ENCODE measurements at places on chromosomes 1 and 21.

DNA sequence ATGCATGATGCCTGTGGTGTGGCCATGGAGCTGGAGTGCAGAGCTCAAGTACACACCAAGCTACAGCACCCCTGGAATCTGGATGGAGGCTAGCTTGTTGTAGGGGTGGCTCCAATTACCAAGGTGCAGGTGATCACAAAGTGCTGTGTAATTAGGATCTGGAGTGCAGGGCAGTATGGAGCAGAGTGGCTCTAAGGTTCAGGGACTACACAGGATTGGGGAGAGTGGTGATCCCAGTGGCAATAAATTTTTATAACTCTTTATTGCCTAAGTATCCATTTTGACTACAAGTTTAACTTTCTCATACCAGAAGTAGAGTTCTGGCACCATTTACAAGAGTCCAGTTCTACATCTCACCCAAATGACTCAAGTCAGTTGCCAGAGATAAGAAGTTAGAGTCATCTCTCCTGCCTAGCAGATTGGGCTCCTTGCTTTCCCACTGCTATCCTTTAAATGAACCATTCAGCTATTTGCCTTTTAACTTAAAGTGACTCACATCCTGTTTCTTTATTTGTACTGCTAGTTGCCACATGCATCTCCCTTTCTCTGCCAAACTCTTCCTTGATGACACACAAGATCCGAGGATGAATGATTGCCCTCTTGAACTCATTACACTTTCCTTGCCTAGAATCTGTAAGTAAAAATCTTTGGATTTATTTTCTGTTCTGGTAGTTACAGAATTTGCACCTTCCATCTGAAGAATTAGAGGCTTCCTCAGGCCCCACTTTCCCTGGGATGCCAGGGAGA lies 427.2 kb downstream of the KCNT2 start:
- DNase-seq: no peak

GRCh38 chr1:22868331-22868730 lies 104.3 kb downstream of the LACTBL1 start:
- no peak for DNase-seq

GRCh38 chr1:53945183-53945432 lies 391 bp downstream of the IFT25 start:
- DNase-seq: no peak

- DNase-seq: no peak
Observed at GRCh38 chr1:45953934-45954847, 150.8 kb downstream of the MAST2 start.

- no peak for DNase-seq
Observed at GRCh38 chr1:78277253-78277652, 213.5 kb upstream of the PTGFR start.

GRCh38 chr1:110120960-110121561 lies 8.8 kb downstream of the UBL4B start:
- no peak for DNase-seq

DNA sequence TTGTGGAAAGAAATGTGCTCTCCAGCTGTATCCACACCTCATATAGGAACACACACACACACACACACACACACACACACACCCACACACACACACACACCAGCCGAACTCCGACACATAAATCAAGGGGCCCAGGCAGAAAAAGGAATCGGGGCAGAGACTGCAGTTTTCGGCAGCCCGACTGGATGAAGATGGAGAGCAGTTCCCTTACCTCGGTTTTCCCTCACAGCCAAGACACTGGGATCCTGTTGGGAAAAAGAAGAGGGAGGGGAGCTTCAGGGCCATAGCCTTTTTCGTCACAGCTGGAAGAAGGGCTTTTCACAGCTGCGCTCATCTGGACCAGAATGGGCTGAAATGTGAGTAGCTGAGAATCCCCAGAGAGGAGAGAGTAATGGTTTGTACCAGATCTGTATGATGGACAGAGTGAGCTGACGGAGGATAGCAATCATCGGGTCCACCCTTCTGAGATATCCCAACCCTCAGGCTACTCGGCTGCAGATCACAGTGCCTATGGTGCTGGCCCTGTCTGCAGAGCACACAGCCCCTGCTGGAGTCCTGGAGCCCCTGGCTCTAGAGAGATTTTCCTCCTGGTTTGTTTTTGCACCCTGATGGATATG lies 37.7 kb downstream of the PIK3C2B start:
- DNase-seq: no peak

DNA sequence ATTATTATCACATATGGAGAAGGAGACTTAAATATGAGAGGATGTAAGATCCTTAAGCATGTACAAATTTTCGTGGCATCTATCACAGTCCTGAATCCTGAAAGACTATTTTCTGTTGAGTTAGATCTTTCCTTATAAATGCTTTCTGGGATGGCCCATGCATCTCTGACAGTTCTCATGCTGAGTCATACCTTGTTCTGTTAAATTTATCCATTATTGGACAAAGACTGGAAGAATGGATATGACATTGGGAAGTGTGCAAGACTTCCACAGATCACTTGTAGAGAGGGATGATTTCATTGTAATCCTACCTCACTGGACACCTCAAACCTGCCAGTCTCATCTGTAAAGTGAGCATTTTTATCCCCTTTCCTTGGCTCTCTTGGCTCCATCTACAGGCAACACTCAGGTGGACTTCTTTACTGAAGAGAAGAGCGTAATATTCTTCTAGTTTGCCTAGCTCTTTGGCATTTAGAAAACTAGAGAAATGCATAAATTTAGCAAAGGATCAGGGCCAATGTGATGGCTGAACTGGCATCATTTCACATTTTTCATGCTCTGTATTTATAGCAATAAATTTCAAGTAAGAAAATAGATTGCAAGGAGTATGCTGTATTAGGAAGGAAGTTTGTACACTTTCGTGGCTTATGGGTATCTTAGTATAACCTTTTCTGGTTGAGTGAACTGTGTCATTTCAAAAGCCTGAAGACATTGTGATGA lies 128.2 kb downstream of the NFIA start:
- DNase-seq: no peak

GRCh38 chr1:246153796-246154212 lies 353.3 kb downstream of the SMYD3 start:
- no peak for DNase-seq

DNA sequence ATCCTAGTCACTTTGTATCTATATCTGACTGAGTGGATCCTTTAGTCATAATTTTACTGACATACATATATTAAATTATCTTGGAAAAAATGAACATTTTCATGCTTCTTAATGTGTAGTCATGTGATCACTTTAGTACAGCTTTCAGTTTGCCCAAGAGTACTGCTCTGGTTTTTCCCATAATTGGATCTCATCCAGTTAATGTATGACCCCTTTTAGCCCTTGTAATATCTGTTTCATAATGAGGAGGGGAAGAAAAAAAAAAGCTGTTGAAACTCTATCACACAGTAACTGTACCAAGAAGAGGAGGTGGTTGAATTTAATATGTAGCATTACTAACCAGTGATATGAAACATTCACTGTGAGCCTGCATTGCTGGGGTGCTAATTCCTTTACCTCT lies 328.7 kb downstream of the PTPRC start:
- DNase-seq: no peak

GRCh38 chr1:167428395-167428794 lies 89.9 kb downstream of the CD247 start:
- no peak for DNase-seq

DNA sequence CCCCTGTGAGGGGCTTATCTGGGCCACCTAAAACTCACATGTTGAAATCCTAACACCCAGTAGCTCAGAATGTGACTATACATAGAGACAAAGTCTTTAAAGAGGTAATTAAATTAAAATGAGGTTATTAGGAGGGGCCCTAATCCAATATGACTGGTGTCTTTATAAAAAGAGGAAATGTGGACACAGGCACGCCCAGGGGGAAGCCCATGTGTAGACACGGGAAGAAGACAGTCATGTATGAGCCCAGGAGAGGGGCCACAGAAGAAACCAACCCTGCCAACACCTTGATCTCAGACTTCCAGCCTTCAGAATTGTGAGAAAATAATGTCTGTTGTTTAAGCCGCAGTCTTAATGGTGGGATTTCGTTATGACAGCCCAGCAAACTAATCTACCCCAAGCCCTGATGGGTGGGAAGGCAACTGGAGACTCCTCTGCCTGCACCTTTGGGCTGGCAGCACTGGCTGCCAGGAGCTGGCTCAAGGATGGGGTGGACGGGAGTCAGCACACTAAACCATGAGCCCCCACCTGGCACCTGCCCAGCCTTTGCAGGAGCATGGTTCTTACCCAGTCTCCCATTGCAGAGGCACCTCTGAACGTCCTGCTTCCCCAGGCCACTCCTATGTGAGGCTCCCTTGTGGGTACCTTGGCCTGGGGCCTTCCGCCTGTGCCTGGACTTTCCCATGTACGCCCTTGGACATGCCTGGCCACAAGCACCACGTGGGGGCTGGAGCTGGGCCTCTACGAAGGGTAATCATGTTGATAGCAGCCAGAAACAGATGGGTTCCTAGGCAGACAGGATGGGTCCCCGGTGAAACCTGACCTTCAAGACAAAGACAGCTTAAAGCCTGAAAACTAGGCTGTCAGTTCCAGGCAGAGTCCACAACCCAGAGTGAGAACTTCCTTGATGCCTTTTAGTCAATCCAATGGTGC lies 57.1 kb upstream of the DMRTB1 start:
- DNase-seq: no peak

DNA sequence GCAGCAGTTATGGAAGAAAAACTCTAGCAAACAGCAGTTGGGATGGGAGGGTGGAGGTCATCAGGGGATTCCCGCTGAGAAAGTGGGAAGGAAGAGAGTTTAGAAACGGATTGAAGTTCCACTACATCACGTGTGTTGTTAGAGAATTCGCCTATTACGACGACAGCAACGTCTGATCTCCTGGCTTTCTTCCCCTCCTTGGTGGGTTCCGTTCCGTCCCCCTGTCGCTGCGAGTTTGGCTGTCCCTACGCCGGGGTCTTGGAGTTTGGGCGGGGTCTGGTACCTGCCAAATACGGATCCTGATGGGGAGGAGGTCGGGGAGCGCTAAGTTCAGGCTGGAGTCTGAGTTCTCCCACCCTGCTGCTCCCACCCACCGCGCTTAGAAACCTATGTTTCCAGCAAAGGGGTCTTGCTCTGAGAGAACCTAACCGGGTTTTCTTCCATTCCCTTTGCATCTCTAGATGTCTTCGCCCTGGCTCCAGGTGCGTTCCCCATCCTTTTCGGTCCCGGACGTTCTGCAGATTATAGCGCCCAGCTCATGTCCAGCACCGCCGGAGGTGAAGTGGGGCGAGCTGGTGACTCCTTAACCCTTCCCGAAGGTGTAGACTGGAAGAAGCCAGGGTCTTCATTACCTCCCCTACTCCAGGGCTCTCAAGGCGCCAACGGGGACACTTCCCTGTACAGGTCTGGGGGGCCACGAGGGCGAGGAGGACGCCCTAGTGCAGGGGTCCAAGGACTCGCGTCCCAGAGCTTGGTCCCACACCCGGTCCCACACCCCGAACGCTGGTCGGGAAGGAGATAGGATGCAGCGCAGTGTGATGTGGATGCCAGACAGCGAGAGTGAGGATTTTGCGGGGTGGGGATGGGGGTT lies 641 bp upstream of the KCNK2 start:
- DNase-seq: no peak

- no peak for DNase-seq
Observed at GRCh38 chr1:17032741-17033140, 21.0 kb upstream of the ATP13A2 start.

- DNase-seq: no peak
Observed at GRCh38 chr1:155272466-155273342, 600 bp downstream of the CLK2 start.

GRCh38 chr1:163357378-163357777 lies 35.6 kb downstream of the NUF2 start:
- no peak for DNase-seq

GRCh38 chr1:239819096-239819495 lies 272.6 kb upstream of the FMN2 start:
- no peak for DNase-seq

- no peak for DNase-seq
Observed at GRCh38 chr1:111571987-111572386, 47.6 kb upstream of the RAP1A start.

DNA sequence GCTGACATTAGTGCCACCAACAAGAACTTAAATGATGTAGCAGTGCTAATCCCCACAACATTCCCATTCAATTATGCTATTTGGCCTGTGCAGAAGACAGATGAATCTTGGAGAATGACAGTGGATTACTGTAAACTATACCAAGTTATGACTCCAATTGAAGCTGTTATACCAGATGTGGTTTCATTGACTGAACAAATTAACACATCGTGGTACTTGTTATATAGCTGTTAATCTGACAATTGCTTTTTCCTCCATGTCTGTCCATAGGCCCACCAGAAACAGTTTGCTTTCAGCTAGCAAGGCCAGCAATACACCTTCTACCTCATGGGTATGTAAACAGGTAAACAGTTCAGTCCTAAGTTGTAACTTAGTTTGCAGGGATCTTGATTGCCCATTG lies 101.1 kb downstream of the S1PR1 start:
- DNase-seq: no peak

- no peak for DNase-seq
Observed at GRCh38 chr1:230915078-230915477, 46.8 kb upstream of the C1orf198 start.

DNA sequence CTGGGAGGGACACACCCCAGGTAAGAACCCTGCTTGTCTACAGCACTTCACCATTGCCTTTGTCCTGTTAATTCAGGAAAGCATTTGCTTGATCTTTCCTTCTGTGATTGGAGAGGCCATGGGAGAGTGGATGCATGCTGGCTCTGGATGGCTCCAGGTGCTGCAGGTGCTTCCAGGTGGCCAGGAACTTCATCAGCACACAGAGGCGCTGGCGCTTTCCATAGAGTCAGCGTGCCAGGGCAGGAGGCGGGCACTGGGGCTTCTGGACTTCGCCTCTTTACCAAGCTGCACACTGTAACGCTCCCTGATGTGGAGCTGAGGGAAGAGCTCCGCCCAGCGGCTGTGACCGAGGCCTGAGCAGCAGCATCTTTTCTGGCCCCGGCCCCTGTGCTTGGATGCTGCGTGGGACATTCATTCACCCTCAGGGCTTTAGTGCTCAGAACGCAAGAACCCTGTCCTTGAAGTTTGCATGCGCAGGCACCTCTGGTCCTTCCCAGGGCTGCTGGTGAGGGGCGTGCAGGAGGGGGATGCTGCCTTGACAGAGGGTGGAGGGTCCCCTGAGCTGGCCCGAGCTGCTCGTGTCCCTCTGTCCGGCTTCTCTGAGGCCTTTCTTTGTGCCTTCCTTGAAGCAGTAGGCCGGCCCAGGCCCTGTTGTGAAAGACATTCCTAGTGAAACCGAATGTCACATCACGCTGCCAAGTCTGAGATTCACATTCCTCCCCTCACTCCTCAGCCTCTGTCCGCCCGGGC lies 1.6 kb upstream of the MX2 start:
- DNase-seq: no peak

DNA sequence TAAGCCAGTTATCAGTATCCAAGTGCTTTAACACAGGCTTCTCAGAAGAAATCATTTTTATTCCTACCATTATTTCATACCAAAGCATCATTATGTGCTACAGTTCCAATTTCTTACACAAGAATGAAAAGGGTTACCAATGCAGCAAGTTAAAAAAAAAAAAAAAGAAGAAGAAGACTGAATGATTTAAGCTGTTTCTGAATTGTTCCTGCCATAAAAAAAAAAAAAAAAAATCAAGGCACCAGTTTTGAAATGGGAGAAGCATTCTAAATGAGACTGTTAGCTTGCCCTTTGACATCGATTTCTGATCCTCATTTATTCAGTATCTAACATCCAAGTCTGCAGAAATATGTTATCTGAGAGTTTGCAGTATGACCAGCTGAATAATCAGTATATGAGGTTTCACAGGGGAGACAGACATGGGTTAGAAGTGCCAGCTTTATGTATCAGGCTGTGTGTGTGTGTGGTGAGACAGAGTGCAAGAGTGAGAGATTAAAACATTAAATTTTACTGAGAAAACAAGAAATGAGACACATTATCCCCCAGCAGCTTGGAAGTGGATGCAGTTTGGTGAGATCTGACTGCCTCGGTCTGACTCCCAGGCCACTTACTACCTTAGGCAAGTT lies 105.8 kb downstream of the COLGALT2 start:
- no peak for DNase-seq

Data from activated T-helper 1 cell treated with anti-CD3 and anti-CD28 coated beads, Interleukin-2, amount 50 U/mL, for 16 hours (primary cell).